ENCODE measurements at places on chromosomes 12 and 14.

DNA sequence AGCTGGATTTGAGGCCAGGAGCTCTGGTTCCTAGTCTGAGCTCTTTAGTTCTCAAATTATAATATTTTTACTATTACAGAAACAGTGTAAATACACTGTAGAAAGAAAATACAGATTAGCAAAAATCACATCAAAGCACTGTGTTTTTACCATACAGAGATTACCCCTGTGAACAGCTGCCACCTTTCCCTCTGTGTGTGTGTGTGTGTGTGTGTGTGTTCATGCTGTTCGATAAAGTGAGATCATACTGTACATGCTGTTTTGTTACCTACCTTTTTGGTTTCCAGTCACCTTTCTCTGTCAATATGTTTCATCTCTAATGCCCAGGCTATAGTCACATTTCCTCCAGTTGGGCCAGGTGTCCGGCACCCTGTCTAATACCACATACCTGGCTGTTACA, 26.9 kb downstream of the MVK start:
- DNase-seq, result no peak

DNA sequence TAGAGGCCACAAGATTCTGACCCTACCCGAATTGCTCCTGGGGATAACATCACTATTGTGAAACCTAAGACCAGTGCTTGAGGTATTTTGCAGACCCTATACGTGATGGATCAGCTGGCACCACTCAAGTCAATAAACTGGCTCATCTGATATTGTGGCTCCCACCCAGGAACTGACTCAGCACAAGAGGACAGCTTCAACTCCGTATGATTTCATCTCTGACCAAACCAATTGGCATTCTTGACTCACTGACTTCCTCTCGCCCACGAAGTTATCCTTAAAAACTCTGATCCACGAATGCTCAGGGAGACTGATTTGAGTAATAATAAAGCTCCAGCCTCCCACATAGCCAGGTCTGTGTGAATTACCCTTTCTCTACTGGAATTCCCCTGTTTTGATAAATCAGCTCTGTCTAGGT, 1036.1 kb upstream of the TMEM132C start:
- no peak for DNase-seq

DNA sequence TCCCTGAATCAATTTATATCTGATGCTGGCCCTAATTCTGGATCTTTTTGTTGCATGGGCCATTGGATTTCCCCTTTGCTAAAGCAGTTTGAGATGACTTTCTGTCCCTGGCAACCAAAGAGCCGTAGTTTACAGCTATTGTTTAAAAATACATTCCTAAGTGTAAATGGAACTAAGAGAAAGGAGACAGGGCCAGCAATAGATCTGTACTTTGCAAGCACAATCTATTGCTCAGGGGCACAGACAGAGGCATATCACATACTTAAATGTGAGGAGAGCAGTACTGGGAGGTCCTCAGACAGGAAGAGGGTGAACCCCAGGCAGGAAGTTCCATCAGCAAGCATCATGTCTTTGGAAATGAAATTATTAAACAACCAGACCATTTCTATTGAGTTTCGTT, 126.6 kb downstream of the ZFP36L1 start:
- DNase-seq, result no peak

DNA sequence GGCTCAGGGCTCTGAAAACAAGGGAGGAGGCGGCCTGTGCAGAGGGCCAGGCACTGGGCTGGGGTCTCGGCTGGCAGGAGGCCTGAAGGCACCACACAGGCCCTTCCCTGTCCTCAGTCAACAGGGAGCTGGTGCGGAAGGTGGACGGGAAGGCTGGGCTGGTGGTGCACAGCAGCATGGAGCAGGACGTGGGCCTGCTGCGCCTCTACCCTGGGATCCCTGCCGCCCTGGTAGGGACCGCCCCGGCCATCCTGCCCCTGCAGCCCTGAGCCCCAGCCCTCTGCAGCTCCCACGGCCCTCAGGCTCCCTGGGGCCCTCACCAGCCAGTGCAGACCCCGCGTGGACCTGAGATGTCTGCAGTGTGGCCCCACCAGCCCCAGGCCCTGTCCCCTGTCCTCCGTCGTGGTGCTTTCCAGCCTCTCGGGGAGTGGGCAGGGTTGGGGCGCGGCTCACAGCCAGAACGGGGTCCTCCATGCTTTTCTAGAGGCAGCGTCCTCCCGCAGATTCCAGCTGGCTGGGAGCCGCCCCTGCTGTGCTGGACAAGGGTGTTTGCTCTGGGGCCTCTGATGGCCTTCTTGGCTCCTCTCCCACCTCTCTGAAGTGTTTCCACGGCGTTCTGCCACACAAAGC, 18.1 kb downstream of the ASPG start:
- DNase-seq, result no peak

DNA sequence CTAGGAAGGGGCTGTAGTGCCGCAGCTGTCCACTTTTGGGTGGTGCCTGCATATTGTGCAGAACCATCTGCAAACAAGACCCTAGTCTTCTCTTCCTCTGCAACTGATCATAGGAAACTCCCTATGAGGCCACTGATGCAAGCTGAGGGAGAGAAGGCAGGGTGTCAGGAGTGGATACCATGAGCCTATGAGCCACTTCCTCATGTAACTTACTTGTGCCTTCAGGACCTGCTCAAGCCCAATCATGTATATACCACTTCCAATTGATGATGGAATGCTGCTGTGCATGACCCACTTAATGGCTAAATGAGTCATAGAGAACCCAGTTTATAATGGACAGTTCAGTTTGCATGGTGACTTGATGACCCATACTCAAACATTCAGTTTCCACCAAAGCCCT, 107.9 kb downstream of the ALG10B start:
- DNase-seq, result no peak

DNA sequence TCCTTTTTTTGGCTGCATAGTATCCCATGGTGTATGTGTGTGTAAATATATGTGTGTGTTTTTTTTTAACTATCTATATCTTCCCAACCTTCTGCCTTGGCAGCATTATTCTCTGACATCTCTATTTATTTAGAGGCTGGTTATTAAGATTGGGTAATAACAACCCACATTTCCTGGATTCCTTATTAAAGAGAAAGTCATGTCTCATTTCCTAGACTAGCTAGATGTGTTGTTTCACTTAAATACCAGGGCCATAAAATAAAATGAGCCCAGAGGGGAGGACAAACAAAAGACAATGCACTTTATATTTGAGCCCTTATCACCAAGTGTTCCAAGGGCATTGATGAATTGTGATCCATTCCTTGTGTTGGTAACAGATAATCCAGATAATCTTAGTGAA, 169.1 kb downstream of the SLC5A8 start:
- no peak for DNase-seq

- no peak for DNase-seq
These were observed 47.5 kb downstream of the C14orf132 start for GRCh38 chr14:96086574-96087077.

DNA sequence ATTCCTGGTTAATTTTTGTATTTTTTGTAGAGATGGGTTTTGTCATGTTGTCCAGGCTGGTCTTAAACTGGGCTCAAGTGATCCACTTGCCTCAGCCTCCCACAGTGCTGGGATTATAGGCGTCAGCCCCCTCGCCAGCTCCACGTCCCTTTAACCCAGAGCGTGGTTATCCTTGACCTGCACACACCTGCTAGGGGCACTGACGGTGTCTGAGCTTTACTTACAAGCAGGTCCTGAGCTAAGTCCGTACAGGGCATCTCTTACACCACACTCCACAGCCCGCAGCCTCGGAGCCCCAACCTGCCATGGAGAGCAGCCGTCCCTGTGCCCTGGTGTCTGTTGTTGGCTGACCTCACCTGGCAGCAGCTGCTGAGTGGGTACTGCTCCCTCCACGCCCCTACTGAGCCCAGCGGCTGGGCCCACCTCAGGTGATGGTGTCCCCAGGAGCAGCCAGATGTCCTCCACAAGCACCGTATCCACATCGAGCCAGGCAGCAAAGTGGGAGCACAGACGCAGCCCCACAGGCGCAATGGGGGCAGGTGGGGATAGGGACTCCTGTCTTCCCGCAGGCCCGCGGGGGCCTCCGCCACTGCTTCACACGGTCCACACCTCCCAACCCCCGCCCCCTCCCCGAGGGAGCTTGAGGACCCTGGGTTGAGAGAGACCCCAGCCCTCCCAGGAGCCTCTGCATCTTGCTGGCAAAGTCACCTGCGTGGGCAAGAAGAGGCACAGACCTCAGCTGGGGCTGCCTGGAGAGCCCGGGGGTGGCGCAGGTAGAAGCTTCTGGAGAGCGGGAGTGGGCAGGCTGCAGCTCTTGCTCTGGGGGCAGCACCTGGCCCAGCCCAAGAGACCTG, 325.4 kb upstream of the SFSWAP start:
- DNase-seq, result no peak

DNA sequence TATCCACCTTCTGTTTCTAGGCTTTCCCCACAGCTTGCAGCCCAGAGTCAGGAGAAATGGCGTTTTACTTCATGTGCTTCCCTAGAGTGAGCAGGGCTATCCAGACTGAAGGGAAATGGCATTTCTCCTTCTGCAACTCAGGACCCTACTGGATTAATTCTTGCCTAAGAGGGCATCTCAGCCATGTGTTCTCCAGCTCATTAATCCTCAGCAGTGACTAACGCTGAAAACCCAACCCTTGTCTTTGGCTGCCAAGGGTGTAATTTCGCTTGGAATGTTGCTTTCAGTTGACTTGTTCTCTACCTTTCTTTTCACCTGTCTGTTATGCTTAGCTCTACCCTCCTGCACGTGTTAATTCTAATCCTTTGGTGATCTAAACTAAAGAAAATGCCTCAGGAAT, 21.0 kb upstream of the EMP1 start:
- no peak for DNase-seq

- no peak for DNase-seq
These were observed 98.8 kb downstream of the TMEM132C start for GRCh38 chr12:128365651-128366231.

DNA sequence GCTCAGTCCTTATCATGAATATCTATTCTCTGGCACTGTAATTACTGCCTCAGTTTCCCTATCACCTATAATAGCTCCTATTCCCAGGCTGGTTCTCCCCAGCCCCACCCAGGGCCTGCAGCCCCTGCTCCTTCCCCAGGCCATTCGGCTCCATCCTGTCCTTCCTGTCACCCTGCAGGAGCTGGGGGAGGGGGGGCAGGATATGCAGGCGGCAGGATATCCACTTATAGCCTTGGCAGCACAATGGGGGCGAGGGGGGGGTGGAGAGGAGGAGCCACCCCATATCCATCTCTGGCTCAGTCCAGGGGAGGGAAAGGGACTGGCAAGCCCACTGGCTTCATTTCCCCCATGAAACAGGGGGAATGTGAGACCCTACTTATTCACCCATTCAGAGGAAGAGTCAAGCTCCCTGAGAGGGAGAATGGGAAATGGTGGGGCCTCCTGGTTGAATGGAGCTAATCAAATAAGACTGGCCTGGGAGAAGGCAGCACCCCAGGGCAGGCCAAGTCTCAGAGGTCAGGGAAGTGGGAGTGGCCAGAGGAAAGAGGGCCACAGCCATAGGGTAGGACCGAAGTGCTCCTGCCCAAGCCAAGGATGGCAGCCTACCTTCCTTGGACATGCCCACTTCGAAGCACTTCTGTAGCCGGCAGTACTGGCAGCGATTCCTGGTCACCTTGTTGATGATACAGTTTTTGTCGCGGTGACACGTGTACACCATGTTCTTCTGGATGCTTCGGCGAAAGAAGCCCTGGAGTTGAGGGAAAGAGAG, 7.8 kb upstream of the ITGB7 start:
- DNase-seq, result no peak

DNA sequence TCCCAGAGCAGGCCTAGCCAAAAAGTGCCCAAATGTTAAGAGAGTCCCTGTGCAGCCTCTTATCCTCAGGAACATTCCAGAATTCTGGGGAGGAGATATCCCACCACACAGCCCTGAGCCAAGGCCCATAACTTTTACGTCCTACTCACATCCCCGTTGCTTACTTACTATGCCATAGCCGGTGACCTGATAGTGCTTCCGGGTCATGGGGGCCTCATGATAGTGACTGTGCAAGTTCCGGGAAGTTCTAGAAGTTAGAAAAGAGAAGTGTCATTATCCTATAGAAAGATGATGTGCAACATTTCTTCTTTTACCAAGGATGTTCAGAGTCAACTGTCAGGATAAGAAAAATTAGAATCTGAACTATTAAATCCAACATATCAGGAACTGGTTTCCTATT, 15.6 kb upstream of the NGB start:
- DNase-seq, result no peak

GRCh38 chr12:101854747-101855146, 22.6 kb upstream of the DRAM1 start:
- DNase-seq, result no peak

DNA sequence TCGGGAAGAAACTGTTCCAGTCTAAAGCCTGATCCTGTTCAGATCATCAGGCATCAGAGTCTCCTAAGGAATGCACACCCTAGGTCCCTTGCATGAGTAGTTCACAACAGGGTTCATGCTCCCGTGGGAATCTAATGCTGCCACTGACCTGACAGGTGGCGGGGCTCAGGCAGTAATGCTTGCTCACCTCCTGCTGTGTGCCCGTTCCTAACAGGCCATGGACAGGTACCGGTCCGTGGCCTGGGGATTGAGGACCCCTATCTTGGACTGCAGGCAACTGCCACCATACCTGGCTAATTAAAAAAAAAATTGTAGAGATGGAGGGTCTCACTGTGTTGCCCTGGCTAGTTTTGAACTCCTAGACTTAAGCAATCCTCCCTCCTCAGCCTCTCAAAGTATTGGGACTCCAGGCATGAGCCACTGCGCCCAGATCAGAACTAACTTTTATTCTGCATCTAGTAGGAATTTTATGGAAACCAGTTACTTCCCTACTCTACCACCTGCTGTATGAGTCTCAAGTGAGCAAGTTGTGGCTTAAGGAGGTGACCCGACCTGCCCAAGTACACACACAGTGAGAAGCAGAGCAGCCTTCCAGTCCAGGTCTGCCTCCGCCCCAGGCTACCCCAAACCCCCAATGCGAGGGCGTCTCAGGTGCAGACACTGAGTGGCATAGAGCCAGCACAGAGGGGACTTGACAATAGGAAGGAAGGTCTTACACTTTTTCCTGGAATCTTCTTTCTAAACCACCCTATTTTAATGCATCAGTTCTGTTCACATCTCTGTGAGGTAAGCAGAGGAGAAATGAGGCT, 2.5 kb upstream of the PAPLN start:
- DNase-seq, result no peak

- DNase-seq, result no peak
These were observed 71.9 kb downstream of the LGMN start for GRCh38 chr14:92676403-92677086.

DNA sequence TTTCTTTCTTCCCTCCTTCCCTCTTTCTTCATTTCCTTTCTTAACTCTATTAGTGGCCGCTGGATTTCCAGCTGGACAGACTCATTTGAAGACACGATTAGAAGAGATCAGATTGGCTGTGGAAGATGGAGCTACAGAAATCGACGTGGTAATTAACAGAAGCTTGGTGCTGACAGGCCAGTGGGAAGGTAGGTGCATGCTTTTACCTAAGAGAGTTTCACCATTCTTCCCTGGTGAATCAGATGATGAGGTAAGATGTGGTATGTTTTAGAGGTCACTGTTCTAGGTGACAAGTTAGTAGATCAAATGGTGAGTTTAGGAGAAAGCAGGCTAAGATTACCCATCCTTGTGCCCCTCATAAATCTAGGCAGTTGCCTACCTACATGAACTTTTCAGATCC, 51.6 kb downstream of the DERA start:
- DNase-seq, result no peak

- DNase-seq, result no peak
These were observed 71.0 kb downstream of the TESC start for GRCh38 chr12:117028254-117028653.

GRCh38 chr14:66842911-66843512, 335.1 kb downstream of the GPHN start:
- no peak for DNase-seq

All from omental fat pad (tissue), 4 donors.